ENCODE measurements at places on chromosomes 6 and 20.

- DNase-seq = no peak
Measured at GRCh38 chr6:13484138-13484708, 3.2 kb downstream of the GFOD1 start.

DNA sequence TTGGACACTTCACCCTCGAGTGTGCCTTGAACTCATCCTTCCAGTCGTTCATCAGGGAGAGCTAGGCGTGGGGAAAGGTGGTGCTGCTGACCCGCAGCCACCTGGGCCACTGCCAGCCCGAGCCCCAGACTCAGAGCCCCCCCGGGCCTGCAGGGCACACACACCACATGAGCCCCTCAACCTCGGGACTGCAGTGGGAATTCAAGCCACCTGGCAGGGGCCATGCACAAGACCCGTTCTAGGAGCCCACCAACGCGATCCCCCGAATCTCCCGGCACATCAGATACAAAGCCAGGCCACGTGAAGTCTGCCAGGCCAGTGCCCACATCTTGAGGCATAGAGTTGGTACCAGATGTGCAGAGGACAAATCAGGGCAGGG is 2.8 kb downstream of the ZNF512B start:
- no peak for DNase-seq

GRCh38 chr6:82568290-82568993 is 204.8 kb downstream of the TPBG start:
- no peak for DNase-seq

DNA sequence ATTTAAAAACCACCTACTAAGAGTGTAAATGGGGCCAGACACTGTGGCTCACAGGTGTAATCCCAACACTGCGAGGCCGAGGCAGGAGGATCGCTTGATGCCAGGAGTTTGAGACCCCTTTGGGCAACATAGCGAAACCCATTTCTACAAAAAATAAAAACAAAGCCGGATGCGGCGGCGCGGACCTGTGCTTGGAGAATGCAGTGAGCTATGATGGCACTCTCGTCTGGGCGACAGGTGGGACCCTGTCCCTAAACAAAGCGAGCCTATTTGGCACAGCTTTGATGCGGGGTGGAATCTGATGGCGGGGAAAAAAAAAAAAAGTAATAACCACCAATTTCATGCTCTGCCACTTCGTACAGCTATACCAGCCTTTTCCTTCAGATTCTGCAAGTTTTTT is 1.1 kb downstream of the TCP1 start:
- DNase-seq = no peak

GRCh38 chr6:131575834-131576478 is 2.9 kb downstream of the ARG1 start:
- no peak for DNase-seq

DNA sequence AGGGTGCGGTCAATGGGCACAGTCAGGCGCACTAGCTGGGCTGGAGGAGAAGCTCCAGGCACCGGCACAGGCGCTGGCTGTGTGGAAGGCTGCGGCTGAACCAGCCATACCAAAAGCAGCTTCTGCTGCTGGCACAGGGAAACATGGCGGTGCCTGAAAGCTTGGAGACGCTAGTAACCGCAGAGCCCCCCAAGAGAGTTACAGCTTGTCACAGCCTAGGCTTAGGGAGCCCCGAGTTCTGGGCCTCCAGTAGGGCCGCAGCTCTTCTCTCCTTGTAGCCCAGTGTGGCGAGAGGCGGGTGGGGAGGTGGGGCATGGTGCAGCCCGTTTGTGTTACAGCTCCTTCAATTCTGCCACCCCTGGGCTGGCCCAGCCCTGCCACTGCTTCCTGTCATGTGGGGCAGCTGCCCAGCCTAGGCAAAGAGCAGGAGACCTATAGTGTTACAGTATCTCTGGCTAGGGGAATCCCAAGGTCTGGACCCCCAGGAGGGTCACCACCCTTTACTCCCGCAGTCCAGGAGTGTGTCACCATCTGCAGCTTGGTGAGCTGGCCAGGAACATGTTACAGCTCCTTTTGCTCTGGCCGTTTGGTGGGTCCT is 58.6 kb upstream of the MANEA start:
- DNase-seq = no peak
